ENCODE measurements at places on chromosomes 11 and 22.
A peak's percentile ranks its signal among the peaks of the same experiment; 100 is the strongest.

DNA sequence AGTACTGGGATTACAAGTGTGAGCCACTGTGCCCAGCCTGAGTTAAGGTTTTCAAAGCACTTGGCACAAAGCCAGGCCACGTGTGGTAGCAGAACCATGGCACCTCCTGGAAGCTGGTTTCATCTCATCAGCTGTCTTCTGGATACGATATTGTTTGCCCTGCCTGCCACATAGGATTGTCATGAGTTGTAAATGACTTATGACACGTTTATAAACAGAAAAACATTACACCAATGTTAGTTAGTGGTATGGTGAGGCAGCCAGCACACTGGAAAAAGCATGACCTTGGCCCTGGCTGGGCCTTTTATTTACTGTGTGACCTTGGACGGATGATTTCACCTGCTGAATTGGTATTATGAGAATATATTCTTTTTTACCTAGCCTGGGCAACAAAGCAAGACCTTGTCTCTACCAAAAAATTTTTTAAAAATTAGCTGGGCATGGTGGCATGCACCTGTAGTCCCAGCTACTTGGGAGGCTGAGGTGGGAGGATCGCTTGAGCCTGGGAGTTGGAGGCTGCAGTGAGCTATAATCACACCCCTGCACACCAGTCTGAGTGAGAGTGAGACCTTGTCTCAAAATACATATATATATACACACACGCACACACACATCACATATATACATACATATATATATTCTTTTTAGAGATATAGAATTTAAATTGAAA, 24.0 kb upstream of the MYH9 start:
- no peak for DNase-seq

- peak; percentile 88 for DNase-seq
Observed at GRCh38 chr11:64767344-64768299, 7.8 kb upstream of the PYGM start.

GRCh38 chr22:41831383-41831782, 1.5 kb upstream of the SREBF2 start:
- peak; percentile 52 for DNase-seq

DNA sequence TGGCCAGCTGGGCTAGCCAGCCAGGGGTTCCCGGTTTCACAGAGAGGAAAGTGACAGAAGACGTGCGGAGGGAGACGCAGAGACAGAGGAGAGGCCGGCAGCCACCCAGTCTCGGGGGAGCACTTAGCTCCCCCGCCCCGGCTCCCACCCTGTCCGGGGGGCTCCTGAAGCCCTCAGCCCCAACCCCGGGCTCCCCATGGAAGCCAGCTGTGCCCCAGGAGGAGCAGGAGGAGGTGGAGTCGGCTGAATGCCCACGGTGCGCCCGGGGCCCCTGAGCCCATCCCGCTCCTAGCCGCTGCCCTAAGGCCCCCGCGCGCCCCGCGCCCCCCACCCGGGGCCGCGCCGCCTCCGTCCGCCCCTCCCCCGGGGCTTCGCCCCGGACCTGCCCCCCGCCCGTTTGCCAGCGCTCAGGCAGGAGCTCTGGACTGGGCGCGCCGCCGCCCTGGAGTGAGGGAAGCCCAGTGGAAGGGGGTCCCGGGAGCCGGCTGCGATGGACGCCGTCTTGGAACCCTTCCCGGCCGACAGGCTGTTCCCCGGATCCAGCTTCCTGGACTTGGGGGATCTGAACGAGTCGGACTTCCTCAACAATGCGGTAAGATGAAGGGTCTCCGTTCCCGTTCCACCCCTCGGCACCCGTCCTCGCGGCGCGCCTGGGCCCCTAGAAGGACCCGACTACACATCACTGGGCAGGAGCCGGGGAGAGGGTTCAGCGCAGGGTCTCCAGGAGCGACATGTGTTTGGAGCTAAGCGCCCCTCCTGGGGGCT, at the start of gene CREB3L1:
Gene CREB3L1, plus strand, starts transcription at position 41 of the 765 bp plus-strand sequence. Its CDS starts 450 bp downstream, at position 491.
- DNase-seq: no peak

DNA sequence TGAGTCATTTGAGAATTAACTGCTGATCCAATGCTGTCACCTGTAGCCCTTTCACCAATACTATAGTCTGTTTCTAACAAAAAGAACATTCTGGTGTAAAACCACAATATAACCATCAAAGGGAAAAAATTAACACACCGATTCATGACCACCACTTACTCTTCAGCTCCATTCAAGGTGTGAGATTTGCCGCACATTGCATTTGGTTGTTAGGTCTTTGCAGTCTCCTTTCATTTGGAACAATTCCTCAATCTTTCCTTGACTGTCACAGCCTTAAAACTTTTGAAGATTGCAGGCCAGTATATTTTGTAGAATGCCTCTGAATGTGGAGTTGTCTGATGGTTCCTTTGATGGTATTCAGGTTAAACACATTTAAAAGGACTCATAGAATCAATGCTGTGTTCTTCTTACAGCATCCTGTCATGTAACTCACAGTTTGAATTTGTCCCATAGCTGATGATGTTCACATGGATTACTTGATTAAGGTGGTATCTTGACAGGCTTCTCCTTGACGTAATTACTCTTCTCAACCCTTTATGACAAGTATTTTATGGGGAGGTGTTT, 63.6 kb downstream of the TNRC6B start:
- DNase-seq: no peak

DNA sequence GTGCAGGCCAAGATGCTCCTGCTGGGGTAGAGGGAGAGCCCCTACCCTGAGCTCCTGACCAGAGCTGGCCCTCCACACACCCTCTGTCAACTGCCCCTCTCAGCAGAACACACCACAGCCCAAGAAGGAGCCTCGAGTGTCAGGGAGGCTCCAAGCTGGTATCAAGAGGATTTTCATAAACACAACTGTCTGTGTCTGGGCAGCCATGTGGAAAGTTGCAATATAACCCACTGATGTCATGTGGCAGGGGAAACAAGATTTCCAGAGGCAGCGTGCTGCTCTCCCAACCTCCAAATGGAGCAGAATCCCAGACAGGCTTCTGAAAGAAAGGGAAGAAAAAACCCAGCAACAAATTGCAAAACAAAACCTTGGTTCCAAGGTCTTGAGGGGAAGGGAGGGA, 569.9 kb downstream of the BUD13 start:
- no peak for DNase-seq

DNA sequence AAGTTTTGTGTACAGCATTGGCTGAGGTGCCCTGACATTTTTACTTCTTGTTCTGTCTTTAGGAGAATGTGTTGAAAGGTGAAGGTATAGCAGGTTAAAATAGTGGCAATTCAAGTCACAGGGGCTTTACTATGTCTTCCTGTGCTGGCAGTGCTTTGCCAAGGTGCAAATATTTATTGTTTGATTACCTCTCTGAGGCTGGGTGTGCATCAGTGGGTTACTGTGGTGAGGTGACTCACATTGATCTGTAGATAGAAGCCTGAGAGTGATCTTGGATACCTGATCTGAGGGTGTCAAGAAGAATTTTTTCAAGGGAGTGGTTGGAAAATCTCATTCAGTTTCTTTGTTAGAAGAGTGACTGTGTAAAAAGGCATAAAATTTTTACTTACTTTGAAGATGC, 90.0 kb downstream of the ARHGAP42 start:
- DNase-seq: no peak

- no peak for DNase-seq
Observed at GRCh38 chr11:116052603-116053547, 548.7 kb upstream of the CADM1 start.

DNA sequence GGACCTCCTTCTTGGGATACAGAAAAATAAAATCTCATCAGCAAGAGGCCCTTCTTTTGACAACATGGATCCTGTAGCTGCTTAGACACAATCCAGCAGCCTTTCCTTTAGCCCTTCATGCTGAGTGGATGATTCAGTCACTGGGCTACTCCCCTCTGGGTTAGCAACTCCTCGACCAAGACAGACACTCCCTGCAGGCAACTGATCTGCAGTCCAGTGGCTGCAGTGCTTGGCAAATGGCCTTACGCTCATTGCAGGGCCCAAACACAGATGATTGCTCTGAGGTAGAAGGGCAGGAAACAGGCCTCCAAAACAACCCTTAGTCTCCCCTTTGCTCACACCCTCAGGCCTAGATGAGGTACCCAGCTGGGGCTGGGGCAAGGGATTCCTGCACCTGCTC, 73.2 kb upstream of the OPCML start:
- DNase-seq: peak; percentile 35

DNA sequence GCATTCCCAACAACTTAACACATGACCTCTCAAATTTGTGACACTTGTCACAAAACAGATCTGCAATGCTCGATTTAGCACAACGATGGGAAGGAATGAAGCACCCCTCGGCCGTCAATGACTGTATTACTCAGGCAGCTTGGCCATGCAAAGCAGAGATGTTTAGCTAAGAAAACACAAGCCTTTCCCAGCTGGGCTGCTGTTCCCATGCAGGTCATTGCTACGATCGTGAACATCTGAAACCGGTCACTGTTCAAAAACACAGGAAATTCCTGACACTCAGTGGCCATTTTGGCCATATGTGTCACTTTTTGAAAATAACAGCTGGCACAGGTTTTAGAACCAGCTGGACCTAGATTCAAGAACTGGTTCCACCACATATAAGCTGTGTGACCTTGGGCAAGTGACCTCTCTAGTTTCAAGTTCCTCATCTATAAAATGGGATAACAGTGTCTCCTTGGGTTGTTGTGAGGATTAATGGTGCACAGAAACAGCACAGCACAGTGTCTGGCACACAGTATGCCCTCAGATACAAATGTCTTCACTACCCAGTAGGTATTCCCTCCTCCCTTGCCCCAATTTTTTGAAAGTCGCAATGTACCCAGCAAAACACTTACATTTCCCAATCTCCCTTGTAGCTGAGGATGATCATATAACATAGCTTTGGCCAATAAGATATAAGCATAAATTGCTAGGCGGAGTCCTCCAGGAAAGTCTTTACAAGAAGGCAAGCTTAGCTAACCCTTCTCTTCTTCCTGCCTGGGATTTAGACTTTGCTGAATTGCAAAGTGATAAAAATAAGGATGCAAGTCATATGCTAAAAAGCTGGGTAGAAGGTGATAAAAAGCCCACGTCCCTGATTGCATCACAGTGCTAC, 93.1 kb downstream of the C11orf58 start:
- DNase-seq: no peak

GRCh38 chr11:115104851-115105453, 399.3 kb downstream of the CADM1 start:
- DNase-seq: no peak

DNA sequence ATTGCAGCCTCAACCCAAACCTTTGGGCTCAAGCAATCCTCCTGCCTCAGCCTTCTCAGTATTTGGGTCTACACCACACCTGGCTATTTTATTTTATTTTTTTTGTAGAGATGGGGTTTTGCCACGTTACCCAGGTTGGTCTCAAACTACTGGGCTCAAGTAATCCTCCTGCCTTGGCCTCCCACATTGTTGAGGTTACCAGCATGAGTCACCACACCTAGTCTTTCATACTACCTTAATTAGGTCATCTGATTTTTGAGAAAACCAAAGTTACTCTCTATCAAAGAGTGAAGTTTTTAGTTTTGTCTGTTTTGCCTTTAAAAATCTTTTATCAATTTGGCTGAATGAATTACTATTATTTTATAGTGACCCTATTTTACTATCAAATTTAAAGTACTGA, 335.6 kb upstream of the LRRC4C start:
- DNase-seq: no peak

- DNase-seq: no peak
Observed at GRCh38 chr22:31680861-31681341, 18.9 kb upstream of the PISD start.

GRCh38 chr11:60204922-60205321, 22.0 kb upstream of the MS4A6A start:
- no peak for DNase-seq

DNA sequence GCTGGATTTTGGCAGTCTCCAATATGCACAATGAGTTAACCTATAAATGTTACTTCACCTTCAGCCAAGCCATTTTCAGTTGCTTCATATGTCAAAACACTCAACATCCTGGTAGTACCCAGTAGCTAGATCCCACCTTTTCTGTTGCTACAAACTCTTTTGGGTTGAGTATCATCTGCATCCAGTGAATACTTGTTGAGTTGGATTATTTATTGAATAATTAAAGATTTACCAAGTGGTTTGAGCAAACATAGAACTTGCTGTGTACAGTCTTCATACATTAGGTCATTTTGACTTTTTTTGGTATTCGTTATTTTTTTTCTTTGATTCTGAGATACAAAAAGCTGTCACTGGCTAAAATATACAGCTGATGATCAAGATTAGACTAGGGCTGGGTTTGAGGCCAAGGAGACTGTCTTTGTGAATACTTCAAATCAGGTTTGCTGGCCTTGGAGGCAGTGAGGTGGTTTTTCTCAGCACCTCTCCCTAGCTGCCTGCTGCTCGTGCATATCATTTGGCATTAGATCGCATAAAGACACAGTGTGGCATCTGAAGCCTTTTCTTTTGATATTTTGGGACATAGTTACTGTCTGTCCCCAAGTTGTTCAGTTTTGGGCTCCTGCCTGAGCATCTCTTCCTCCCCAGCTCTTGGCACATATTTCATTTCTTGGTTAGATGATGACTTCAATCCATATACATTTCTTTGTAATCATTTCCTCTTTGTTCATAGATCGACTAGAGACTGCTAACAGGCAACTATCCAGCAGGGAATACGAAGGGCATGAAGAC, 62.8 kb downstream of the AMOTL1 start:
- no peak for DNase-seq

DNA sequence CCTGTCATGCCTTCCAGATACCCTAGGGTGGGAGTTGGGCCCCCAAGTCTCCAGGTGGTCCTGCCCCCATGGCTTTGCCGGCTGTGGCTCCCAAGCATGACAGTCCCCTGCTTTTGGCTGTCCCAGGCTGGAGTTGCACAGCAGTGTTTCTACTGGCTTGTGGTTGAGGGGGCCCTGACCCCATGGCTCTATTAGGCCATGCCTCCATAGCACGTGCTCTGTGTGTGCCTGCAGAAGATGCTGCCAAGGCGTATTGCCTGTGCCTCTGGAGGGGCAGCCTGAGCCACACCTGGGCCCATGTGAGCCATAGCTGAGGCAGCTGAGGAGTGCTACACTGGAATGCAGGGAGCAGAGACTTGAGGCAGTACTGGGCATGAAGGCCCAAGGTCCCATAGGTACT, 25.4 kb upstream of the CD81 start:
- no peak for DNase-seq

DNA sequence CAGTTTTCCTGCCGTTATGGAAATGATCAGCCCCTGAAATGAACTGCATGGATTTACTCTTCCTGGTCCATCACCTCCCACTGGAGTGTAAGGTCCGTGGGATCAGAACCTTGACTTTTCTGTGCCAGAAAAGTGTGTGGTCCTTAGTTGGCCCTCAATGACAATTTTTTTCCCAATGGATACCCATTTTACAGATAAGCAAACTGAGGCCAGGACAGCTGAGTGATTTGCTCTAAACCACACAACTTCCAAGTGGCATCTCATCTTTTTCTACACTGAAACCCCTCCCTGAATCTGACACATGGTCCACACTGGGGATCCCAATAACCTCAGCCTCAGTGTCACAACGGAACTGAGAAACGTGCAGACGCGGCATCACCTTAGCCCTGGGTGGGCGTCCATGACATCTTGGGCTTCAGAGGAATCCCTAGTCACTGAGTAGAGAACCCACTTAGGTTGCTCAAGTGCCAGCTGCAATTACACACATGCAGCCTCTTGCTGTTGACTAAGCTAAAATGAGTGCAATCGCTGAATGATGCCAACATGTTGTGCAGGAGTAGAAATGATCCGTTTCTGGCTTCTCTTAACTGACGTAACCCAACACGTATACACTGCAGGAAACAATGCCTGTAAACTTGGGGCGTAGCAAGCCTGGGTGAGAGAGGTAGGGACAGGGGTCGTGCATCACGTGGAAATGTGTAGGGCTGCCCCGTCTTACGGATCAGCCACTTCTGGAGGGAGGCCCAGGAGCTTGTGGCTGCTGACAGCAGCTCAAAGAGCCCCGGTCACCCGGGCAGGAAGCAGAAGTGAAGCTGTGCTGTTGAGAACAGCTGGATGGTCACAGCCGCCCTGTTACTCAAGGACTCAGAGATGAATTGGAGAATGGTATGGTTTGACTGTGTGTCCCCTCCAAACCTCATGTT, 136.3 kb downstream of the SHANK2 start:
- DNase-seq: no peak
